Spinal cord (tissue), 10 donors: ENCODE measurements at places on chromosomes 5 and 9. TPM values are rescaled to one million over a fixed set of nuclear protein-coding genes. Genes with fewer than 3 reads are reported as not detected.
A peak's percentile ranks its signal among the peaks of the same experiment; 100 is the strongest.

DNA sequence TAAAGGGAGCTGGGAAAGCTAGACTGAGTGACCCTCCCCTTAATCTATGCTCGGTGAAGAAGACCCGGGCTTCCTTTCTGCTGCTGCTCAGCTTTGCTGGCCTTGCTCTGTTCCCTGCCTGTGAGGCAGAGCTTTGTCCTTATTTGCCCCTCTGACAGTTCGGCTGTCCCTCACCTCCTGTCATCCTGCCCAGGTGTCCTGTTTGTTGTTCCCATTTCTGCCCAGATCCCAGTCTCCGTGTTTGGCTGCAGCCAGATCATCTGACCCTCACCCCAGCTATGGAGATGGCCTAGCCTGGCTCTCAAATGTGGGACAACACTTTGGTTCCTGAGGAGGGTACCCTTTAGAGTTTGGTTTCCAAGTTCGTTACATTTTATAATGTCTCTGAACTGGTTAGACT is 20.2 kb downstream of the OTULIN start:
- DNase-seq, result no peak
- H3K4me1 ChIP-seq, result peaks cover 10% of the 10 kb centered on the region
- H3K4me3 ChIP-seq, result no peak overlapping the region
- no peak overlapping the region for H3K27ac ChIP-seq

DNA sequence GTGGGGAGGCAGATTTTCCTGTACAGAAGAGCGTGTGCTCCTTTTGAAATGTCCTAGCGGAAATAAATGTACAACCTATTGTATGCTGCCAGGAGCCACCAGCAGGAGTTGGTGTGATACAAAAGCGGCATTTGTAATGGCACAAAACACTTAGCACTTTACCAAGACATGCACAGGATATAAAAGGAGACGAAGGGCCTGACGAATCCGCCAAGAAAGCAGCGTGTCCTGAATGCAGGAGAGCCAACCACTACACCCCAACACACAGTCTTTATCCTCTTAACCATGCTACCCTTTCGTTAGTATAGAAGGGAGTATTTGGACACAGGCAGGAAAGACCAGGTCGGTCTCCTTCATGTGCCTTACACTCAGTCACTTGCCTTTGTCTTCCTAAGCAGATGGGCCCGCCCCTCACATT is 218.1 kb downstream of the TRIM32 start:
- H3K4me1 ChIP-seq, result peaks cover 15% of the 10 kb centered on the region
- no peaks in the 10 kb centered on the region for H3K36me3 ChIP-seq
- peaks cover 25% of the 10 kb centered on the region for H3K27me3 ChIP-seq
- peak; percentile 48 for DNase-seq
- no peak overlapping the region for H3K27ac ChIP-seq

DNA sequence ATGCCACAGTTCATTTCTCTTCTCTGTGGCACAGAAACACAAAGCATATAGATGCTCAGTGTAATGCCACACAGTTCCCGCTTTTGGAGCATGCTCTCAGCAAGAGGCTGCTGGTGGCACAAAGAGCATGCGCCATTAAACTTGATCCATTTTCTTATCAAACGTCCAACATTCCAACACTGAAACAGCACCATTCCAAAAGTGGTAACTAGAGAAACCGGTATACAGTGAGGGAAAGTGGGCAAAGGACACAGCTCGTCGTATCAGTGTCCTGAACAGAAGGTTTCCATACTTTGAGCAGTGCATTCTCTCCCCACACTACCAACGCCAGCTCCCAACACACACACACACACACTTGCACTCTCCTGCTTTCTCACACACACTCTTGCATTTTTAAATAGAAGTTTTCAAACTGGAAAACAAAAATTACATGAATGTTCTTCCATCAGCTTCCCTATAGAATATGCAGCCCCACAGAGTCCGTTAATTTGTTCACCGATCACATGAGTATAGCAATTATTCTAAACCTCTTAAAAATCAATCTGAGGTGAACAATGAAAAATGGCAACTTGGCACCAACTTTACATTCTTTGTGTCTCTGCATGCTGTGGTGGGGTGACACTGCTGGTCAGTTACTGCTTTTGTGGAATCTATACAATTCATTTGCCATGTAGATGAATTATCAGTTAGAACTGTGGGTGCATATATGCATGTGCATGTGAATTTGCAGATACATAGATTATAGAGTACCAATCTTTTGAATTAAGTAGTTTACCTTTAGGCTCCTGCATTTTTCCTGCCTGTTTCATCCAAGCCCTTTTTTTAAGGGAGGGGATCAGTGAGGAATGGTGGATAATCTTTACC is 5.7 kb downstream of the NFIB start:
- peak overlapping the region; percentile 97 for H3K27ac ChIP-seq
- peak; percentile 90 for DNase-seq
- peak overlapping the region; percentile 93 for H3K4me3 ChIP-seq
- no peaks in the 10 kb centered on the region for H3K36me3 ChIP-seq
- H3K4me1 ChIP-seq, result no peaks in the 10 kb centered on the region
- H3K27me3 ChIP-seq, result peaks cover 4% of the 10 kb centered on the region

DNA sequence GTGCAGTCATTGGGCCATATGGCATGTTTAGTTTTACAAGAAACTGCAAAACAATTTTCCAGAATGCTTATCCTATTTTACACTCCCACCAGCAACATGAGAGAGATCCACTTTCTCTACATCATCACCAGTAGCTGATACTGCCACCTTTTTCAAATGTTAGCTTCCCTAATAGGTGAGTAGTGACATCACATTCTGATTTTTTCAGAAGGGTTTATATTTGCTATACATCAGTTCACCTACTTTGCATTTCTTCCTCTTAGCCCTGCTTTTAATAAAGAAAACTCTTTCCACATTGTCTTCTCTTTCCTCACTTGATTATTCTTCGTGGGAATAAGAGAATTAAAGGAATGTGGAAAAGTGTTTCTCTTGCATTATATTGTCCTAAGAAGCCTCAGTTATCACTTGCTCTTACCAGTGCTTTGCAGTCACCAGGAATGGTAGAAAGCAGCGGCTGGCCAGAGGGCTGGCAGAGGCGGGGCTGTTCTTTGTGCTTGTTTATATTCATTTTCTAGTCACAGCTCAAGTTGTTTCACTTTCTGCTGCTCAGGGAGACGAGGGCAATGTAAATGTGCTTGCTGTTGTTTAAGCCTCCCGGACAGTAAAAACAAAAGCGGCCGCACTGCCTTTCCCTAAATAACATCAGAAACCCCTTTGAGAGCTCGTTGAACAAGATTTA is 164.8 kb downstream of the HSD17B3 start:
- no peaks in the 10 kb centered on the region for H3K27me3 ChIP-seq
- H3K27ac ChIP-seq, result peak overlapping the region; percentile 88
- no peak for DNase-seq
- H3K4me1 ChIP-seq, result peaks cover 52% of the 10 kb centered on the region
- no peak overlapping the region for H3K4me3 ChIP-seq

GRCh38 chr5:74919487-74919886 is 53.3 kb upstream of the FAM169A start:
- peak; percentile 90 for DNase-seq
- no peak overlapping the region for H3K27ac ChIP-seq
- H3K4me1 ChIP-seq, result no peaks in the 10 kb centered on the region
- H3K36me3 ChIP-seq, result no peaks in the 10 kb centered on the region
- H3K27me3 ChIP-seq, result no peaks in the 10 kb centered on the region

GRCh38 chr9:124658165-124659017 is 112.7 kb downstream of the NR6A1 start:
- no peaks in the 10 kb centered on the region for H3K27me3 ChIP-seq
- peak overlapping the region; percentile 74 for H3K4me3 ChIP-seq
- peaks cover 4% of the 10 kb centered on the region for H3K4me1 ChIP-seq
- peak overlapping the region; percentile 98 for H3K27ac ChIP-seq

Gene WDR31
- total RNA-seq, result 3.4 TPM

Gene PPWD1
- 66.7 TPM for total RNA-seq

Gene PCDHB4
- 4.1 TPM for total RNA-seq
